ENCODE measurements at places on chromosomes 3 and 15.

GRCh38 chr15:89115547-89115946, 27.3 kb downstream of the ABHD2 start:
- DNase-seq, result no peak

DNA sequence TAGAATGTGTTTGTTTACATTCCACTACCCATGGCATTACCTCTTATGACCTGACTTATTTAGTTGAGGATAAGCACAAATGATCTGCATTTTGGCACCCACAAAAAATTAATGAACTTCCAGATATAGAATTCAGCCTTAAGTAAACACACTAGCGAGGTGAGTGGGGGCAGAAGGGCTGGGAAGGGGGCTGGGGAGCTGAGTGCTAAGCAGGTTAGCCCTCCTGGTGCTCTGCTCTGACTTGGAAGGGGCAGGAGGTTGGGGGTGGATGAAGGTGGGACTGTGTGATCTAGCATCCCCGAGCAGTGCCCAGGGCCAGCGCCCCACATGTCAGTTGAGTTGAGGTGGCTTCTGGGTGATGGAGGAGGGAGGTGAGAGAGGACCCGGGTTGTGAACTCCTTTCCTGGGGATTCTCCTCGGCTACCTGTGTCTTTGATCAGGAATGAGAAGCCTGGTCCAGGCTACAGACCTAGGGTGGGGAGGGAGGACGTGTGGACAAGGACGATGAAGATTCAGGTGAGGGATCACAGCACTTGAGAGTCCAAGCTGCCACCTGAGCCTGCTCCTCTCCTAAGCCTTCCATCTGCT, 178.6 kb upstream of the SMAD3 start:
- DNase-seq, result no peak

- no peak for DNase-seq
Observed at GRCh38 chr3:120928991-120929390, 21.0 kb downstream of the STXBP5L start.

DNA sequence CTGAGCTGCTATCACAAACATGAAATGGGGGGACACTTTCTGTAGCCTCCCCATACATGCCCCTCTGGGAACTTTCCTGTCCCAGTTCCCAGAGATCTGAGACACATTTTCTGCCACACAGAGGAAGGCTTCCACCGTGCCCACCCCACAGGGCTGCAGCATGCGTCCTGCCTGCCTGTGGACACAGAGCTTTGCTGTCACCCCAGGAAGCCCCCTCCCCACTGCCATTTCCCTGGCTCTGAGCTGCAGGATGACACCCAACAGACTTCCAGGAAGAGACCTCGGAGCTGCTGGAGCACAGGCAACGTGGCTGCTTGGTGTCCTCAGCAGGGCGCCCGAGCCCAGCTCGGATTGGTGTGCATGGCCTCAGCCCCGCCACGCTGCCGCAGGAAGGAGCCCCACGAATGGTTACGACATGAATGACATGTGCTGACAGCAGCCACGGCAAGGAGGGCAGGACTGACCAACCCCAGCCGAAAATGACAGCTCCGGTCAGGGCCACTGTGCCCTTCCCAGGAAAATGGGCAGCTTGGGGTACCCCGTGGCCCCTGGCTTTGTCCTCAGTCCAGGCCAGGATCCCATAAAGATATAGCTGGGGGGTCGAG, 81.3 kb downstream of the VGLL4 start:
- no peak for DNase-seq

DNA sequence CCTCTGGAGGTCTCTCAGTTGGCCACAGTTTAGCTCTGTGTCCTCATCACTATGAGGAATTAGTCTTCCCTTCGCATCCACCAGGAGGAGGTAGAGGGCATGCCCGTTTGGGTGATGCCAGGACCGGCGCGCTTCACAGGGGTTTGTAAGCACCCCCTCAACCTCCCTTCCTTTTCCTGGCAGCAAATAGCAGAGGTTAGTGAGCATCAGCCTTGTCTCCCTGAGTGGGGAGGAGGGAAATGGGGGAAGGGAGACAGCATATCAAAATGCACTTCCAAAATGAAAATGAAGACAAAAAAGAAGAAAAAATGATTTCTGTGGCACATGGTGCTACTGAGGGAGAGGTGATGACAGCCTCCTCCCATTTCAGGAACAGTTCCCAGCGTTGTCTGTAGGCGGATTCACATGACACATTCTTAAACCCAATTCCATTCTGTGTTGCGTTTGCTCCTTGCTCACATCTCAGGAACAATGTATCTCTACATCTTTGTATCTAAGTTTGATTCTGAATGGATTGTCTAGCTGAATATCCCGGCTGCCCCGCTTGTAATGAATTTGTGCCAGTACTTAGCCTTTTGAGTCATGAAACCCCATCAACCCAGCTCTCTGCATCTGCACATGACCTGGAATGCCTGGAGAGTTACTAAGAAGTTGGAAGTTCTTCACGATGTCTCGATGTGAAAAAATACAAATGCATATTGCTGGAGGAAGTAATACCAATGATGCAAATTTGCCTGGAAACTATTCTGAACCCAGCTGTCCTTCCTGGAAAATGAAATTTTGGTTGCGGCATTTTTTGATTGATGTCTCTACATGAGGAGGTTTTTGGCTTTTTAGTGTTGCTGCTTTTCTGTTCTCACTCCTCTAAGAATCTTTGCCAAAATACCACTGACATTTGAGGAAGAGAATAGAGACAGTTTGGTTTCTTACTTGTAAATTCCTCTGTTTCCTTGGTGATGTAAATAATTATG, 45.2 kb downstream of the TYRO3 start:
- DNase-seq, result peak; percentile 25

- DNase-seq, result no peak
Observed at GRCh38 chr3:71360764-71361163, 222.8 kb downstream of the FOXP1 start.

DNA sequence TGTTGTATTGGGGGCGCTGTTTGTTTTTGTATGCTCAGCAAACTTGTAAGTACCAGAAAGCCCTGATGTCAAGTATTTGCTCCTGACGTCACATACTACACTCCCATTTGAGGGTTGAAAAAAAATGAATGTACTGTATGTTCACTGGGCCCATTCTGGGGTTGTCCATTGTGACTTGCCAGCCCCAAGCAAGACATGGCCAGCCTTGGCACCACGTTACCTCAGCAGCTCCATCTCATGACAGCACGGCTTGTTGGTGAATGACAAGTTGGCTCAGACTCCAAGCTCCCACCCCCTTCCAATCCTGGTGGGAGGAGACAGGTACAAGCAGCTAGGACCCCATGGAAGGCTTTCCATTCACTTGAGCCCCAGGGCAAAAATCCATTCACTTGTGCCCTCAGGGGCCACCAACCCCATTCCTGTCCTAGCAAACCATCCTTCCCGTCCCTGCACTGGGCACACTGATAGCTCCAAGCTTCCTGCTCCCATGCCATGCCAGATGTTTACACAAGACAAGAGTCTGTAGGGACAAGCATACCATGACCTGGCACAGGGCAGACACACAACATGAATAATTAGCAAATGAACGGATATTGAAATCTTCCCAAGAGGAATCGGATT, 1.6 kb downstream of the PHGR1 start:
- DNase-seq, result no peak

- DNase-seq, result no peak
Observed at GRCh38 chr3:172321035-172321434, 127.2 kb downstream of the GHSR start.

DNA sequence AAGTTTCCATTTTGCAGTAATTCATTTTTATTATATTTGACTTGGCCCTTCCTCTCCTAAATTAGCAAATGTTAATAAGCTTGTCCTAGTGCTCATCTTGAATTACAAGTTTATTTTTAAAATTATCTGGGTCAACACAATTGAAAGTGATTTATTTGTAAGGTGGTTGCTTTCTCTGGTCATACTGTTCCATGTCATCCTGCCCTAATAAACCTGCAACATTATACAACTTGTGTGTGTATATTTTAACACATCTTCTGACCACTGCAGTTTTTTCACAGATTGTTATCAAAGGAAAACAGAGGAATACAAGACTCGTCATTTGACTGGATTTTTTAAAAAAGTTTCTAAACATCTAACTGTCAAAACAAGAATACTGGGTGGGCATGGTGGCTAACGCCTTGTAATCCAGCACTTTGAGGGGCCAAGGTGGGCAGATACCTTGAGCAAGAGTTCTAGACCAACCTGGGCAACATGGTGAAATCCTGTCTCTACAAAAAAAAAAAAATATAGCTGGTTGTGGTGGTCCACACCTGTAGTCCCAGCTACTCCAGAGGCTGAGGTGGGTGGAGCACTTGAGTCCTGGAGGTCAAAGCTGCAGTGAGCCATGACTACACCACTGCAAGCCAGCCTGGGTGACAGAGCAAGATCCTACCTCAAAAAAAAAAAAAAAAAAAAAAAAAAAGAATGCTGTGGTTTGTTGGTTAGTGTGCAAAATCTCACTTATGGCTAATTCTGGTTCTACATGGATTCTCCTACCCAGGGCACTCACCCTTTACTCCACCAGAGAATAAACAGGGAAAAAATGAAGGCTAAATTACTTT, 5.0 kb upstream of the LRRFIP2 start:
- DNase-seq, result no peak

DNA sequence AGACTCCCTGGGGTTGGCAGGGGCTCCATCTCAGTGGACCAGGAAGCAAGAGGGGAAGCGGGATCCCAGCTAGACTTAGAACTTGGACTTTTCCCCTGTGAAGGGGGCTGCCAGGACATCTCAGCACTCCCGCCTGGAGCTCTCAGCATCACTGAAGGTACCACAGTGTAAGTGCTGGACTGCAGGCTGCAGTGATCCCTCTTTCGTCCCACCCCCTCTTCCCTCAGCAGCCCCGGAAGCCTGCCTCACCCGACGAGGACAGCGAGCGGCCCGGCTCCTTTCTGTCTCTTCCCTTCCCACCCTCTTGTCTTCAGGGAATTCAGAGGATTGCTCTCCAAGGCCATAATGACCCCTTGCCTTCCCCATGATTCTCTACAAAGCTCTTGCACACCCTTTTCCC, 94.4 kb downstream of the ANP32A start:
- no peak for DNase-seq

GRCh38 chr3:134772011-134772410, 23.0 kb upstream of the EPHB1 start:
- DNase-seq, result no peak

- DNase-seq, result no peak
Observed at GRCh38 chr3:70096376-70097066, 97.0 kb downstream of the SAMMSON start.

GRCh38 chr3:33380653-33381052, 59.6 kb downstream of the UBP1 start:
- DNase-seq, result no peak

GRCh38 chr3:130894130-130894985, 474 bp downstream of the ATP2C1 start:
- peak; percentile 50 for DNase-seq

DNA sequence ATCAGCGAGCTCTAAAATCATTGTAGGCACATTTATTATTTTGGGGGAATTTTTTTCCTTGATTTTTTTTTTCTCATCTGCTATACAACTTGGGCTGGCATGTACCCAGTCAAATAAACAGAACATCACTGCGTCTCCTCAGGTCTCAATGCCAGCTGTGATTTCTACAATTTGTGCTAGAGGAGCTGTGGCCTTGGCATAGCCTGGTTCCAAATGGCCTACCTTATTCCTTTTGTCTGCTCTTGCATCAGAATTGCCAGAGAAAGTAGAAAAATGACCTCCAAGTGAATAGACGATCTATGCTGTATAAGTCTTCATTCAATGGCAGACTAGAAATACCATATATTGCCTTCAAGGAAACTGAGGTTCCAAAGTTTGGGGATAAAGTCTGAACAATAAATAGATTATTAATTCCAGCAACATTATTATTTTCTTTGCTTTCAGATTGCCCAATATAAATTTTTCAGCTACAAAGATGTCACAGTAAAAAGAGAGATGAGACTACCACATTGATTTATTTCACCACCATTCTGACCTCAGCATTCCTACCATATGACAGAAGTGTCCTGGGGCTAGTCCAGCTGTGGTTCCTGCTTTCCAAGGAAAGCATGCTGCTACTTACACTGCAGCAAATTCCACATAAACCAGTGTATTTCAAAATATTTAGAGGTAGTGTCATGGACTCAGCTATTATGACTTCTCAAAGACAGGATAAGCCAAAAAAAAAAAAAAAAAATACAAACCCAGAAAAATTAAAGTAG, 493.9 kb upstream of the ZNF385D start:
- no peak for DNase-seq

GRCh38 chr3:157059181-157059580, 100.8 kb downstream of the CCNL1 start:
- DNase-seq, result no peak

- no peak for DNase-seq
Observed at GRCh38 chr15:99506399-99506798, 59.4 kb upstream of the MEF2A start.

DNA sequence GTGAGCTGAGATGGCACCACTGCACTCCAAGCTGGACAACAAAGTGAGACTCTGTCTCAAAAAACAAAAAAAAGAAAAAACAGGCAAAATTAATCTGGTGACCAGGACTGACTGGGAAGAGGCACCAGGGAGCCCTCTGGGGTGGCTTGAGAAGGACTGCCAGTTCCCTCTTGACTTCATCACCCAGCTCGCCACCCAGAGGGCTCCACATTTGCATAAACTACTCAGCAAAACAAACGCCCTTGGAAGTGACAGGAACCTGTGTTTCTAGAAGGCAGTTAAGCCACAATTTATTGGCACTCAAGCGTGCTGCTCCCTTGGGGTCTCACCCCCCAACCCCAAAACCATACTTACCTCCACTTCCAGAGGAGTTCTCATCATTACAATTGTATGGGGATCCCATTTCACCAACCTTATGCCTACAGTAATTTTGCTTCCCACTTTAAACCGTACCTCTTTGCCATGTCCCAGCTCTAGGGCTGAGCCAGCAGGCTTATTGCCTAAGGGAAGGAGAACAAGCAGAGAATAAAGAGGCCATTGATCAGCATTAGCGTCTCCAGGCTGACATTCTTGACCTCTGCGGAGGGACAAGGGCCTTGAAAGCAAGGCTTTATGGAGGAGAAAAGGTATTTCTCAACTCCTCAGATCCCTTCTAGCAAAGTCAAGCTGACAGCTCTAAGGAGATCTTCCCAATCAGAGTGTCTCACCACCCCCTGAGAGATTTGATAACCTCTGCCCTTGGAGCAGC, 357.4 kb downstream of the SHQ1 start:
- DNase-seq, result no peak

DNA sequence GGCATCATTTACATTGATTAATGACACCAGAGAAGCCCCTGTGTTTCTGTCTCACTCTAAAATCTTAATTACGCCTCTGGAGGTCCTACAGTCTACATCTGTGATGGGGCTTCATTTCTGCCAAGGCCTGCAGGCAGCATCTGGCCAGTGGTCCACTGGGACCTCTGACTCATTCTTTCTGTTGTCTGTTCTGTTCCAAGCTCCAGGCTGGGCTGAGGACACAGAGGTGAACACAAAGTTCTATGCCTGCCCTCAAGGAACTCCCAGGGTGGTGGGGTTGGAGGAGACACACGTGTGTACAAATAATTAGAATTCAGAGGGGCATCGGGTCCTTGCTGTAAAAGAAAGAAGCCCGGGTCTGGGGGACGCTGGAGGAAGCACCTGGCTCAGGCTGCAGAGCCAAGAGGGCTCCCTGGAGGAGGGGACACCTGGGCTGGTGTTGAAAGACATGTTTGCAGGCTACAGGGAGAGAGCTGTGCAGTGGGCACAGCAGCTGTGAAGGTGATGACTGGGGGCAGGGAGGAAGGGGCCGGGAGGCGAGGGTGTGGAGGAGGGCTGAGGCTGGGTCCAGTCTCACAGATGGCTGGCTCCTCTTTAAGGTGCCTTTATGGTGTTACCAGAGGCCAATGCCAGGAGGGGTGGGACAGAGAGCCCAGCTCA, 103.3 kb upstream of the PRR23E start:
- no peak for DNase-seq

Measured in T-helper 22 cell (primary cell).